ENCODE measurements at places on chromosomes 2 and 18. TPM values are rescaled to one million over a fixed set of nuclear protein-coding genes. Genes with fewer than 3 reads are reported as not detected.

DNA sequence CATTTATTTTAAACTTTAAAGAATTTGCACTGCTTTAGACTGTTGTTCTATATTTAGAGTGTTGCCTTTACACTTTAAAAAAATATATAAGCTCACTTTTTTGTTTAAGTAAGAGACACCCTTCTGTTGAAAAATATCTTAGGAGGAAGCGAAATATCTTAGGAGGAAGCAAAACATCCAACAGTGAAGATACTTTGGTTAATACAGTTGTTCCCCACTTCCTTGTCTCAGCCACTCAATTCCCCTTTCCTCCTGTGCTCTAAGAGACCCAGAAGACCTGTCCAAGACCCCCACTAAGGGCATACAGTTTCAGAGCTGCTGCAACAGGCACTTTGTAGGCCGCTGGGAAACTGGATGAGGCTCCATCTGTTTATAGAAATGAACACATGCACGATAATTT is 5.7 kb downstream of the SERPINB8 start:
- DNase-seq = no peak

DNA sequence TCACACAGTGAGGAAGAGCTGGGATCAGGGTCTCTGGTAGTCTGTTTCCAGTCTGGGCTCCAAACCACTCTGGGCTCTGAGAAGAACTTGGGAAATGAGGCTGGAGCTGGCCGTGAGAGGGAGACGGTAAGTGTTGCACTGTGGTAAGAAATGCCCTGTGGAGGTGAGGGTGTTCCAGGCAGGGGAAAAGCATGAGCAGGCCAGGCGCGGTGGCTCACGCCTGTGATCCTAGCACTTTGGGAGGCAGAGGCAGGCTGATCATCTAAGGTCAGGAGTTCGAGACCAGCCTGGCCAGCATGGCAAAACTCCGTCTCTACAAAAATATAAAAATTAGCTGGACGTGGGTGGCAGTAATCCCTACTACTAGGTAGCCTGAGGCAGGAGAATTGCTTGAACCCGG is 14.3 kb upstream of the DES start:
- no peak for DNase-seq

DNA sequence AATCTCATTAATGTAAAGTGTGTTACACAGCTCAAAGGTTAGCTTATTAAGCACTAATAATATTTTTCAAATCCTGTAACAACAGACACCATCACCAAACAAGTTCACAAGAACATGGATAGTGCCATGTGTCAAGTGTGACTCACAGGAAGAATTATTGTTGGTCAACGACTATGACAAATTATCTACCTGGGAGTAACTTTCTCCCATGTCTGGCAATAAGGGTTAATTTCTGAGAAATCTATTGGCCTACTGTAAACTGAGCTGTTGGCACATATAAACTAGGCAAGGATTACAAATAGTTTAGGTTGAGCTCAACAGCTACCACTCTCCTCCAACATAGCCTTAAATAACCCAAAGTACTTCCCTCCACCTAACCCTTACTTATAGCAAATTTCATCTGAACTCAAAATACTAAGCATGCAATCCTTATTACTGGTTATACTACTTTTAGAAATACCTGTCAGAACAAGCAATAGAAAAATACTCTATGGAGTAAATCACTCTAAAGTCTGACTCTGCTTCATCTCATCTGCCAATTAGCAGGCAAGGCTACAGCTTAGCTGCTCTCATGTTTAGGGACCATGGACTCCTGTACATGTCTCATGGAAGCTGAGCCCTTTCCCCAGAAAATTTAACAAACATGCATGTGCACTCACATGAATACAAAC is 223.0 kb downstream of the NBAS start:
- DNase-seq = no peak

Gene FBXO48
- 0.25 TPM for total RNA-seq

DNA sequence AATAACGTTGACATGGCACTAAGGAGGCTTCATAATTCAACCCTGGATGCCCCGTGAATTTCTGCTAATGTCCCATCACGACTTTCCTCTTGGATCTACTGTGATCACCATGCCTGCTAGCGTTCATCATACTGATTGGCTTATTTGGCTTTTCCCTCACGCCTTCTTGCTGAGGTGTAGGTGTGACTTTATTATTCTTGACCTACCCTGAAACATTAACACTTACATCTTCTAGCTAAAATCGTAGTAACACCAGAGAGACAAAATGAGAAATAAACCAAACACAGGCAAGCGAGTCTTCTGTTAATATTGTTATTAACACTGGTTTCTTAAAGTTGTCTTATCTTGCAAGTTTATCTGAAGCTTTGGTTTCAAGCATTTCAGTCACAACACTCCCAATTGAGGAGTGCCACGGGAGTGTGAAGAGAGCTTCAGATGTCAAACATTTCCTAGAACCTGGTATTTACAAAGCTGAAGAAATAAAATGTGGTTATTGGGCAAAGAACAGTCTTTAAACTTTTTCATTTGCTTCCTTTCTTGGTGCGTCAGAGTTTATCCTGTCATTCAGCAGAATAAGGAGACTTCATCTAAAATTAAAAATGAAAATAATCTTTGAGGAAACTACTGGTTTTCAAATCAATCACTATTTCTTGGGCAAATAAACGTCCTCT is 15.4 kb upstream of the STAT1 start:
- no peak for DNase-seq

Gene UGT1A10
- total RNA-seq = not detected

GRCh38 chr2:206415618-206416243 is 27.6 kb upstream of the ADAM23 start:
- DNase-seq = no peak

Gene EFR3B
- 0.39 TPM for total RNA-seq

- DNase-seq = no peak
Observed at GRCh38 chr2:8491296-8492027, 190.4 kb upstream of the ID2 start.

- no peak for DNase-seq
Observed at GRCh38 chr18:38025433-38026038, 459.9 kb upstream of the CELF4 start.

Gene IL1RL2
- total RNA-seq = 0.13 TPM

DNA sequence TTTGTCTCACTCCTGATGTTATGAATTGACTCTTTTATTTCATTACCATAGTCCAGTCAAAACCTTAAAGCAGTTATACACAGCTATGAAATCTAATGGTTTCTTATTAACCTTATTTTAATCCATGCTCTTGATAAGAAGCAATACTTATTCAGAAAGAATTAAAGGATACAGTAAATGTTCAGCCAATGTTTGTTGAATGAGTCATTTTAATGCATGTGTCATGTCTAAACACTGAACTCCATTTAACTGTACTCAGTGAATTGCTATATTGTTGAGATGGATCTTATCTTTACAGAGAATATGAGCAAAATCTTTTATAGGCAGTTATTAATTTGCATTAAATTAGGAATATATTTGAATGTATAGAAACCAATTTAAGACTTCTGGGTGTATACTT is 135.1 kb upstream of the TFPI start:
- no peak for DNase-seq

Measured in dermis microvascular lymphatic vessel endothelial cell (primary cell).